ENCODE measurements at places on chromosomes 1 and 21.

- no peak for DNase-seq
Measured at GRCh38 chr1:96384611-96385010, 337.0 kb upstream of the PTBP2 start.

DNA sequence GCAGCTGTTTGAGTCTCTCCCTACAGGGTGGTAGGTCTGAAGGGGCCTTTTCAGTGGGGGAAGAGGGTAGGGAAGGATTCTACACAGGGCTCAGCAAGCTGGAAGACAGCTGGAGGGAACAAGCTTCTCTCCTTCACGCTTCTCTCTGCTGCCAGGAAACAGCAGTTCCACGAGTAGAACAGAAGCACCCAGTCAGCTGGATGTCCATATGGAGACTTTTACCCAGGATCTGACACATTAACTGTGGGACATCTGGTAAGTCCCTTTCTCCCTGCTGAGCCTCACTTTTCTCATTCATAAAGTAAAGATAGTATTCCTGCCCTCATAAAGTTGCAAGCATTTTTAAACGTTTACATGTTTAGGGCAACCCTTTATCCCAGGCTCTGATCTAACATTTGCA is 280.3 kb downstream of the OMA1 start:
- no peak for DNase-seq

GRCh38 chr1:108089477-108089876 is 110.7 kb downstream of the SLC25A24 start:
- DNase-seq: no peak

DNA sequence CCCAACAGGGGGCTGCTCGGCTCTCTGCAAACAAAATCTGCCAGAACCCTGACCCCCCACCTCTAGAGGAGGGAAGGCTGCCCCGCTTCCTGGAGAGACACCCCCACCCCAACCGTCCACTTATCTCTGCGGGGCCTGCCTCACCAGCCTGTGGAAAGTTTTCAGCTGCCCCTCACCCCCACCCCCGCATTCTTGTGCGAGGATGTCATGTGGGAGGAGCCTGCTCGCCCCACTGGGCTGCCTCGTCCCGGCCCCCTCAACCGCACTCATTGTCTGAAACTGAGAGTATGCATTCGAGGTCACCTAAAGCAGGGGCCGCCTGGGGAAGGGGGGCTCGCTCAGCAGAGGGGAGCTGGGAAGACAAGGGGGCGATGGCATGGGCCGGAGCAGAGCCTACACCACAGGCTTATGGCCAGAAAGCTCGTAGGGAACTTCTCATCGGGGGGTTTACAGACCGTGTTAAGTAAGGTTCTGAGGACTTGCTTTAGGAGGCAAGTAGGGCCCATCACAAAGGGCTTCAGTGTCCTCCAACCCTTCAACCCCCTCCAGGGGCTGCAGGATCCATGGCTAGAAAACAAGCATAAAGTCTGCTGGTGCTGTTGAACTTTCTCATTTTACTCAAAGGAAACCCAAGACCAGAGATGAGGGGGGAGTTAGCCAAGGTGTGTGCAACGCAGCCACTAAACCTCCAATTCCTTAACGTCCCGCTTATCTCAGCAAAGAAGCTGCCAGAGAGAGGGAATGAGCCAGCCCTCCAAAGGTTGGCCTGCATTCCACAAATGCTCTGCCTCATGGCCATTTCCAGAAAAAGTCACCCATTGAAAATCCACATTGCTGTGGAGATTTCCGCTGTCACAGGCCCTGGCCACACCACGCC is 9.4 kb downstream of the EPHA2 start:
- no peak for DNase-seq

DNA sequence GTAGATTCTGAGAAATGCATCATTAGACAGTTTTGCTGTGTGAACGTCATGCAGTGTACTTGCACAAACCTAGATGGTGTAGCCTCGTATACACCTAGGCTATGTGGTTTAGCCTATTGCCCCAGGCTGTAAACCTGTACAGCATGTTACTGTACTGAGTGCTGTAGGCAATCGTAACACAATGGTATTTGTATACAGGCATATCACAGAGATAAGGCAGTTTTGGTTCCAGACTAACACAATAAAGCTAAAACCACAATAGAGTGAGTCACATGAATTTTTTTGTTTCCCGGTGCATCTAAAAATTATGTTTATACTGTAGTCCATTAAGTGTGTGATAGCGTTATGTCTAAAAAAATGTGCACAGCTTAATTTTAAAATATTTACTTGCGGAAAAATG is 6.9 kb downstream of the IL10RB start:
- no peak for DNase-seq

GRCh38 chr1:3333903-3334302 is 120.6 kb upstream of the ARHGEF16 start:
- no peak for DNase-seq

Measured in inflammatory macrophage treated with lipopolysaccharide for 4 hours (primary cell).